ENCODE measurements at places on chromosomes 2 and 18.

DNA sequence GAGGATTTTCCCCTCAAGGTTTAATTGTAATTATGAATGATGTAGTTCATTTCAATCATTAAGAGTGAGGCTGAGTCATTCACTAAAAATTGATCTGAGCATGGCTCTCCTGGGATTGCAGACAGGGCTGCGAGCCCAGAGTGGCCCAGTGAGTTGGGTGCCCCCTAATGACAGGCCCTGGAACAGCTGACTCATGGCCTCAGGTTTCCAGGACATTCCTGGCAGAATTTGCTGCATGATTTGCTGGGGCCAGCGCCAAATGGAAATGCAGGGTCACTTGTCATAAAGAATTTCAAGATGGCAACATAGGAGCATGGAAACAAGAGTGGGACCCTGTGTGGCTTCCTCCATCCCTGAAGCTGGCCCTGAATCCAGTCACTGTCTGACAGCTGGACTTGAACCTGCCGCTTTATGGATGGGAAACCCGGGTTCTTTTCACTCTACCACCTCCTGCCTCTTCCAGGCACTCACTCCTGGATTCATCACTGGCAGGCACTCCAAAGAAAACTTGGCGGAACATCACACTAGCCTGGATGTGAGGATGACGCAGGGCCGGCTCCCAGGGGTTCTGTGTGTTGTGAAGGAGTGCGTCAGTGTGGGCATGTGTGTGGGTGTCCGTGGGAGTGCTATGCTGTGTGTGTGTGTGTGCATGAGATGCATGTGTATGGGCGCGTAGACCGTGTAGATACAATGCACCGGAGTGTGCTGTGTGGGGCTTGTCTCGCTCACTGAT is 15.2 kb downstream of the OTOF start:
- no peak for DNase-seq

GRCh38 chr18:60873708-60874107 is 459.5 kb upstream of the CDH20 start:
- DNase-seq, result no peak

GRCh38 chr2:143493339-143493738 is 364.1 kb downstream of the ARHGAP15 start:
- DNase-seq, result no peak

DNA sequence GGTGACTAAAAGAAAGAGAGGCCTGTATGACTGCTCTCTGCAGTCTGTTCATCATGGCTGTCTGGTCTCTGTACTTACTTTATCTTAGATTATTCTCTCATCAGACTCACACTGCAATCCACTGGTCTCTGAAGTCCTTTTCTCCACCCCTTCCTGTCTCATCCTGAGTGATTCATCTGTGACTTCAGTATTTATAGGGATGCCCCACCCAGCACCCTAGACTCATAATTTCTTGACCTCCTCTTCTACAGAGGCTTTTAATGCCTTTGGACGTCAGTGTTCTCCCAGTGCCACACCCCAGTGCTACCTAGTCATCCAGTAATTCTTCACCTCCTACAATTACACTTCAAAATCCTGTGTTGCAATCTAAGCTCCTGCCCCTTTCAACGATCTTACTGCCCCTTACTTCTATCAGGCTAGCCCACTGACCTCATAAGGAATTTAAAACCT is 14.9 kb upstream of the ITPRID2 start:
- DNase-seq, result no peak

DNA sequence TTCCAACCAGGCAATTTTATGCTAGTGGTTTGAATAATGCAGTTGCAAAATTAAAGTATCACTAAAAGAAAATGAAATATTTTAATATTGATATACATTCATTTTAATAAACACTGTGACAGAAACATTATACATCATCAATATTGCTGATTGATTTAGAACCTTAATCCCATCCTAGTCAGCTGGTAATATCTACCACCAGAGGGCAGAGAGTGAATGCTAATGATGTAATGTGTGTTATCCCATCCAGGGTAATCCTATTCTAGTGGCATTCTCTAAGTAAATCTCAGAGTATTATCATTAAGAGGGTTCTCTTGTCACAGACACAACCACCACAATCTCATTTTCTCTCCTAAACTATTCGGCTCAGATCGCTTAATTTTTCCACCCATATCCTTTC is 477.4 kb downstream of the CPS1 start:
- DNase-seq, result no peak

GRCh38 chr2:172279813-172280212 is 147.6 kb upstream of the ITGA6 start:
- DNase-seq, result no peak

- no peak for DNase-seq
These were observed 59.3 kb downstream of the DPP4 start for GRCh38 chr2:162014751-162015150.

GRCh38 chr2:109349503-109350465 is 220.8 kb downstream of the SH3RF3 start:
- DNase-seq, result no peak

DNA sequence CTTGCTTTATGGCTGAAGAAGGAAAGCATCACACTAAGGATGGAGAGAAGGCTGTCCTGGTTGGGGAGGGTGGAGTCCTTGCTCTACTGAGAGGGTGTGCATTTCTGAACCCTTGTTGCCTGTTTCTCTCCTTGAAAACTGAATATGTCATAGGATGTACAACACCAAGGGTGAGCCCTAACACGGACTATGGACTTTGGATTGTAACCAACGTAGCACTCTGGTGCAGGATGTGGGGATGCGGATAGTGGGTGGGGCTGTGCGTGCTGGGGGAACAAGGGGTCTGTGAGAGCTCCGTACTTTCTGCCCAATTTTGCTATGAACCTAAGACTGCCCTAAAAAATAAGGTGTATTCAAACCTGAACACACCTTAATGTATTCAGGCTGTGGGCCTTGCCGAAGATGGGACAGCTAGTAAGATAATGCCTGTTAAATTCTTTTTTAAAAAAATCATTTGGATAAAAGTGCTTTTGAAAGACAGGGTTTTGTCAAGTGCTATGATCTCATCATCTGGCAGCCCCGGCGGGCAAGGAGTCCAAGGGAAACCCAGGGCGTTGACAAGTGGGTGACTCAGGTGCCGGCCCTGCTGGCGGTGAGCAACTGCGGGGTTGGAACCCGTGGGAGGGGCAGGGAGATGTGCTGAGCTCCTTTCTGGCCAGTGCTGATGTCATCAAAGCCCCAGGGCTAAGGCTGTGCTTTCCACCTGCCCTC is 54.0 kb downstream of the GATA6 start:
- DNase-seq, result peak; percentile 19

DNA sequence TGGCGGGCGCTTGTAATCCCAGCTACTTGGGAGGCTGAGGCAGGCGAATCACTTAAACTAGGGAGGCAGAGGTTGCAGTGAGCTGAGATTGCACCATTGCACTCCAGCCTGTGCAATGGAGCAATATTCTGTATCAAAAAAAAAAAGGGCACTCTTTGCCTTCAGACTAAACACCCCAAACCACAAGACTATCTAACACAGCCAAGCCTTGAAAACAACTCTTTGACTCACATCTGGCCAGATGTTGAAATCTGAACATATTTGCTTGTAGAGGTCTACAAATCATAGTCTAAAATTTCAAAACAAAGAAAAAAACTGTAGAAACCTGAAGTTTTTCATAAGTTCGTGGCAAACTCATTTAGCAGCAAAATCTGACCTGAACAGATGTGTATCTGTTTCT is 94.9 kb downstream of the FAM161A start:
- DNase-seq, result no peak

GRCh38 chr2:229169751-229170150 is 101.3 kb downstream of the PID1 start:
- DNase-seq, result no peak

GRCh38 chr2:26020231-26020640 is 13.6 kb upstream of the RAB10 start:
- no peak for DNase-seq
